Skin of body (tissue), 3 donors: ENCODE measurements at places on chromosomes 7 and 10. TPM values are rescaled to one million over a fixed set of nuclear protein-coding genes. Genes with fewer than 3 reads are reported as not detected.
A peak's percentile ranks its signal among the peaks of the same experiment; 100 is the strongest.

NKX2-3 gene
- total RNA-seq, result not detected

FBXO24 gene
- 0.20 TPM for total RNA-seq

- DNase-seq, result peak; percentile 1
Observed at GRCh38 chr7:76428868-76429805, 4.4 kb downstream of the ZP3 start.

DNA sequence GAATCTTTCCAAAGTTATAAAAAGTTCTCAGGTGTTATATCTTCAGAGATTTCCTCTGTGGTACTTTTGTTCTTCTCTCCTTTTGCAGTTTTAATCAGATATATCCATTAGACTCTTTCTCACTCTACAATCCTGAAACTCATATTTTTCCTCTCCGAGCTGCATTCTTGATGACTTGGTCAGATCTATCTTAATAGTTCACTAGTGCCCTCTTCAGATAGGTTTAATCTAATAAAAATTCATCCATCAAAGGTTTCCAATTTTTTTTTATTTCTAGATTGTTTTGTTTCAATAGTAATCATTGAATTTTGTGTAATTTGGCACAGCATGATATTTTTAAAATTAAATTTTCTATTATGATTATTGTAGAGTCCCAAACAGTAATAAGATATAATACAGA, 21.8 kb upstream of the DGKB start:
- no peak for DNase-seq

TIAL1 gene
- 97.7 TPM for total RNA-seq

DNA sequence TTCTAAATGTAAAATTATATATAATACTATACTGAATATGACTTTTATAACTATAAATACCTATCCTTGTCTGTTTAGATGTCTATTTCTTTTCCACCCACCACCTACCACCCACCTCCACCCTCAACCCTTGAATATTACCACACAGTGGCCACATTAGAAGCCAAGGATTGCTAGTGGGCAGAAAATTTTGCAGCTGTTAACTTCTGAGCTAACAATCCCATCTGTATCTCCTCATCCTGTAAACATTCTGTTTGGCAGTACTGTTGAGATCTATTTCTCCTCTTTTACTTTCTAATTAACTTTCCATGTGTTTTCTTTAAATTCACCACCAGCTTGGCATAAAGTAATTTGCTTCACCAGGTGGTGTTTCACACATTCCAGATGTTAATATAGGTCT, 281.1 kb upstream of the BMPER start:
- DNase-seq, result no peak

DNA sequence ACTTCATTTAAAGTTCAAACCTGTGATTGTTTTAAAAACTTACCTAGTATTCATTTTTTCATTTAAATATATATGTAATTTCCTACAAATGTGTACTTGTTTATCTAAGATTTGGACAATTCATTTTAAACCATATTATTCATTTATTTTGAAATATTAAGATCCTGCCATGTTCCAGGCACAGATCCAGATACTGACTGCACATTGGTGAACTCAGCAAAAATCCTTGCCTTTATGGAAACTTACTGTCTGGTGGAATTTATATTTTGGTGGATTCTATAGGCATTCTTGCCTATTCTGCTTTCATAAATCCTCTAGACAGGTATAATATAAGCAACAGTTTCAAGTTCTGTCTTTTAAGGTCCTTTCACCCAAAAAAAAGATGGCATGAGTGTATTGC, 48.3 kb upstream of the RPA3 start:
- DNase-seq, result no peak

TFPI2 gene
- total RNA-seq, result 0.89 TPM

GRCh38 chr7:125871431-125871830, 941.8 kb upstream of the POT1 start:
- no peak for DNase-seq
